ENCODE measurements at places on chromosomes 16 and 17.

- DNase-seq = no peak
Observed at GRCh38 chr16:53849585-53849984, 145.6 kb downstream of the FTO start.

DNA sequence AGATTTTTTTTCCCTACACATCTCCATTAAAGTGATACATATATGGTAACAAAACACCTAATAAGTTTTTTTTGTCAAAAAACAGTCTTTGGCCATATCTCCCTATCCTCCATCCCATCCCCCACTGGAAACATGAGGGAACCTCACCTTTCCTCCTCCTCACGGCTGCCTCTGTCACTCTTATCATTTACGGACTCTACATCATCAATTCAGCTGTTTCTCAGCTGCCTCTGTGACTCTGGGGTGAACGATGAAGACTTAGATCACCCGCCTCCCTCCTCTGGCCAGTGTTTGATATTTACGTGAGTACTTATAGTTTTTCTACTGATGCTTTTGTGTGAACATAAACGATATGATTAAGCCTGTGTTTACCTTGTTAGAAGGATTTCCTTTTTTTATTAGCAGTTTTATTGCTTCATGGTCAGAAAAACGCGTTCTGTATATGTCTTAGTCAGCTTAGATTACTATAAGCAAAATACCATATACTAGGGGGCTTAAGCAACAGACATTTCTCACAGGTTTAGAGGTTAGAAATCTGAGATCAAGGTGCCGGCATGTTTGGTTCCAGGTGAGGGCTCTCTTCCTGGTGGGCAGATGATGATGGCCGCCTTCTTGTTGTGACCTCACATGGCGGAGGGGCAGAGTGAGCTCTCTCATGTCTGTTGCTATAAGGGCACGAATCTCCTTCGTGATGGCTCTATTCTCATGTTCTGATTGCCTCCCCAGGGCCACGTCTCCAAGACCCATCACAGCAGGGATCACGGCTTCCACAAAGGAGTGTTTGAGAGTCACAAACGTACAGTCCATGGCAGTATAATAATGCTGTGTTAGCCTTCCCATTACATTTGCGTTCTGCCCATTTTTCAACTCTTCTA lies 32.1 kb downstream of the DNAH17 start:
- DNase-seq = no peak

DNA sequence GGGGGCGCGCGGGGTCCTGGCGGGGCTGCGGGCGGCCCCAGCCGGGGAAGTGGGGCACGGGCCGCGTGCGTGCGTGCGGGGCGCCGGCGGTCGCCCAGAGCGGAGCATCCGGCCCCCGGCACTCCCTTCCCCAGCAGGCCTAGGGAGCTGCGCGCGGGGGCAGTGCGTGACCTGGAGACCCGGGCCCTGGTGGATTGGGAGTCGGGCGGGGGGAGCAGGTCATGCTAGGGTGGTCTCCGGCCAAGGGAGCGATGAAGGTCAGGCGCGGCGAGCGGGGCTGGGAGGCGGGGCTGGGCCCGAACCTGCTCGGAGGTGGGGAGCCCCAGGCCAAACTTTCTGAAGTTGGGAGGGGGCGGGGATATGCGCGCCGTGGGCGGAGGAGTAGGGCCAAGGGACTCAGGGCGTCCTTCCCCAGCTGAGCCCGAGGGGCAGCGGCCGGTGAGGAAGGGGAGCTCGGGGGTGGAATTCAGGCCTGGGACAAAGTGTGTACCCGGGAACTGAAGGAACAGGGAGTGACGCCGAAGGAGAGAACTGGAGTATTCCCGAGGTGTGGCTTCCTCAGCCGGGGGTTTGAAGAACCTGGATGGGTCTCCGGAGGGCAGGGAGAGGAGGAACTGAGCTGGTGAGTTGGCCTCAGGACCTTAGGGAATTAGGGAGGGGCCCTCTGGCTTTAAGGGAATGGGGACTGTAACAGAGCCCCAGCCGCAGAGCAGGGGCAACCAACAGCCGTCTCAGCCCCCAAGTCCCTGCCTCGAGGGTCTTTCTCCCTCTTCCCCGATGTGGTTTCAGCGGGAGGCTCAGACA lies 589 bp downstream of the XYLT2 start:
- DNase-seq = peak; percentile 62

DNA sequence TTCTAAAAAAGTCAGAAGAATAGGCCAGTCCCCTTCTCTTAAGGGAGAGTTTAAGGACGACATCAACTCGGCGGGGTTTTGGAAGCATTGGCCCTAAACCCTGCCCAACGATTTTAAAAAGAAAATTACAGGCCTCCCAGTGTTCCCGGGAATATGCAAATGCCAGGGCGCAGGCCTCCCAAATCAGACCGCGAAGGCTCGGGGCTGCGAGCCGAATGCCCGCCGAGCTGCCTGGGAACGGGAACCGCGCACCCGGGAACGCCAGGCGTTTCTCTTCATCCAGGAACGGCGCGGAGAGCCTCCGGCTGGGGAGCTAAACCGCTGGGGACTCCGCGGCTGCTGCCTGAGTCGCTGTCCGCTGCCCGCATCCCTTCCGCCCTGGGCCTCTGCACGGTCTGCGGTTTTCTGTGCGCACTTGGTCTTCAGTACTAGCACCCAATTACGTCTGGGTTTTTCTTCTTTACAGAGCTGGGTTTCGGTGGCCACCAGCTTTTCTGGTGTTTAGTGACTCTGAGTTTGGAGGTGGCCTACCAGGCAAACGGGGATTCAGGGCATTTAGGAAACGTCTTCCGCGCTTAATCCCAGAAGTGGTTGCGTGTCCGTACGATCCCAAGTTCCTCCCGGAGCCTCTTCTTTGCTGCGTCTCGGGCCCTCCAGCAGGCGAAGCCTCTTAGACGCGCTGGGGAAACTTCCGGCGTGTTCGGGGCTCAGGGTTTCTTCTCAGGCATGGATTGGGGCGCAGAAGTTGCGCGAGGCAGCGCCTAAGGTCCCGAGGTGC lies 5.7 kb downstream of the IRX5 start:
- no peak for DNase-seq

- DNase-seq = no peak
Observed at GRCh38 chr17:45660474-45660873, 123.6 kb upstream of the CRHR1 start.

GRCh38 chr17:58420827-58421226 lies 3.5 kb upstream of the RNF43 start:
- DNase-seq = no peak

- no peak for DNase-seq
Observed at GRCh38 chr16:85104821-85105391, 7.4 kb downstream of the CIBAR2 start.

- no peak for DNase-seq
Observed at GRCh38 chr17:61849674-61850073, 13.7 kb downstream of the BRIP1 start.

- DNase-seq = no peak
Observed at GRCh38 chr16:84559311-84559932, 55.0 kb upstream of the MEAK7 start.

GRCh38 chr17:15456496-15456895 lies 10.9 kb downstream of the CDRT4 start:
- DNase-seq = no peak

GRCh38 chr16:56282451-56282850 lies 91.2 kb downstream of the GNAO1 start:
- no peak for DNase-seq

DNA sequence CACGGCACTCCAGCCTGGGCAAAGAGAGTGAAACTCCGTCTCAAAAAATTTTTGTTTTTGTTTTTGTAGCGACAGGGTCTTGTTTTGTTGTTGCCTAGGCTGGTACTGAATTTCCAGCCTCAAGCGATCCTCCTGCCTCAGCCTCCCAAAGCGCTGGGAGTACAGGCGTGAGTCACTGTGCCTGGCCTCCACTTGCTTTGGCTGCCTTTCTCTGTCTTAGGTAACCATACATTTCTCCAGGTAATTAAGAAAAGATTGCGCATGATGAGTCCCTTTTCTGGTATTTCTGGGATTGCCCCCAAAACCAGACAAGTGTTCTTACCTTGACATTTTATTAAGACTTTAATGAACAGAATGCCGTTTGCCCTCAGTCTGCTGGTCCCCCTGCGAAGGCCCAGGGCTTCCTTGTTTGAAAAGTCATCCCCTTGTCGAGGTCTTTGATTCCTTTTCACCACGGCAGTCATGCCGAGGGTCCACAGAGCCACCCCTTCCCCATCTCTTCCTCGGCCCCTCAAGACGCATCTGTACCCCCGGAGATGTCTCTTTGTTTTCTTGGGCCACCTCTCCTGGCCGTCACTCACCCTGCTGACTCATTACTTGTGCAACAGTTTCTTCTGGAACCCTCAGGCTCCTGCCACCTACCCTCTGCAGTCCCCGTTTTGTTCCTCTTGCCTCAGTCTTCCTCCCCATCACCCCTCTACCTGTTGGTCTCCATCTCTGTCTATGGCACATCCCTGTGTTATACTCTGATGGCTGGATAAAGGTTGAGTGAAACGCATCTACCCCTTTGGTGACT lies 151.0 kb downstream of the SEC14L1 start:
- DNase-seq = no peak

DNA sequence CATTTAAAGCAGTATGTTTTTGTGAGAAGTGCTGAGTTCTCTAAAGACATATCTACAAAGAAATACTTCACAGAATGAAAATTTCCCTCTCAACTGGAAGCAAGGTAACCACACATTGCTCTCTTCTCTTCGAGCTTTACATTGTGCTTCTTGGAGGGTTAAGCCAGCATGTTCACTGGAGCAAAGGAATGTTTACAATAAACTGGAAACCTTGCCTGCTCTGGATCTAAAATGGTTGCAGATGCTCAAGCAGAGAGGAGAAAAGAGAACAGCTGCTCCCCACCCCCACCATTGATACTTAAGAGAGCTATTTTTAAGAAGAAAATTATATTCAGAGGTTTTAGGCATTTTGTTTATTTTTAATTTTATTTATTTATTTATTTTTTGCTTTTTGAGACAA lies 213.1 kb downstream of the CEP112 start:
- no peak for DNase-seq

DNA sequence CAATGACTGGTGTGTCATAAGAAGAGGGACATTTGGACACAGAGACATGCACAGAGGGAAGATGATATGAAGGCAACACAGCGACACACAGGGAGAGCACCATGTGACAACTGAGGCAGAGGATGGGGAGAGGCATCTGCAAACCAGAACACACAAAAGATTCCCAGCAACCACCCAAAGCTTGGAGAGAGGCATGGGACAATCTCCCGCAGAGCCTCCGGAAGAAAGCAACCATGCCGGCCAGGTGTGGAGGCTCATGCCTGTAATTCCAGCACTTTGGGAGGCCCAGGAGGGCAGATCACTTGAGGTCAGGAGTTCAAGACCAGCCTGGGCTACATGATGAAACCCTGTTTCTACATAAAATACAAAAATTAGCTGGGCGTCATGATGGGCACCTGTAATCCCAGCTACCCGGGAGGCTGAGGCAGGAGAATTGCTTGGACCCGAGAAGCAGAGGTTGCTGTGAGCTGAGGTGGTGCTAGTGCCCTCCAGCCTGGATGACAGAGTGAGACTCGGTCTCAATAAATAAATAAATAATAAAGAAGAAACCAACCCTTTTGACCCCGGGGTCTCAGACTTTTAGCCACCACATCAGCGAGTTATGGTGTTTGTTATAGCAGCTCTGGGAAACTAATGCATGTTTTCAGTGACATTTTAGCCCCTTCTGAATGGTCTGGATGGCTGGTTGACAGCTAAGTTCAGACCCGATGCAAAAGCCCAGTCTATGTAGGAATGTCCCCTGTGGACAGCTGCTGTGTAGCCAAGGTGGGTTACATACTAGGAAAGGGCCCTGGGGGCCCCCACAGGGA lies 13.8 kb upstream of the PLCG2 start:
- DNase-seq = no peak

GRCh38 chr16:65312071-65312470 lies 190.2 kb upstream of the CDH11 start:
- no peak for DNase-seq

GRCh38 chr17:73308017-73308823 lies 3.6 kb downstream of the CDC42EP4 start:
- DNase-seq = no peak

DNA sequence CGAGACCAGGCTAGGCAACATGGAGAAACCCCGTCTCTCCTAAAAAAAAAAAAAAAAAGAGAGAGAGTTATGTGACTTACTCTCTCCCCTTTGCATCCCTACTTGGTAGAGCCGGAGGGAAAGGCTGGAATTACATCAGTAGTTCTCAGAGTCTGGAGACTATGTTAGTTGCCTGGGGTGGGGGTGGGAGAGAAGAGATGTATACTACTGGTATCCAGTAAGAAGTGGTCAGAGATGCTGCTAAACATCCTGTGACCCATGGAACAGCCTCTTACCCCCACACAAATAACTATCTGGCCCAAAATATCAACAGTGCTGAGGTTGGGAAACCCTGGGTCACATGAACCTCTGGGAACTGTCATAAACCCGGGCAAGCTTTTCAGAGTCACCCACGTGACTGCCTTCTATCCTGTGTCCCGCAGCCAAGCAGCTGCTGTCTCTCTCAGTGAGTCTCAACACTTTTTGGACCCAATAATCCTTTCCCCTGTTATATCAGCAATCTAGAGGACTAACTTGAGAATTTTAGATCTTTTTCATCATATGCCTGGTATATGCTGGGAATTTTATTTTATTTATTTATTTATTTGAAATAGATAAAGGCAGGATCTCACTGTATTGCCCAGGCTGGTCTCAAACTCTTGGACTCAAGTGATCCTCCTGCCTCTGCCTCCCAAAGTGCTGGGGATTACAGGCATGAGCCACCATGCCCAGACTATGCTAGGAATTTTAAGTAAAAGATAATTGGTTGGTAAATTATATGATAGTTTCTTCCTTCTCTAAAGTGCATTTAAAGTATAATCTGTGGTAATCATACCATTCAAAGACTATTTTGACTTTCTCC lies 8.7 kb downstream of the EIF1 start:
- no peak for DNase-seq

GRCh38 chr16:77393955-77394354 lies 40.9 kb downstream of the ADAMTS18 start:
- DNase-seq = no peak

- DNase-seq = no peak
Observed at GRCh38 chr16:17177959-17178905, 292.5 kb downstream of the XYLT1 start.

- no peak for DNase-seq
Observed at GRCh38 chr17:9330611-9331271, 244.9 kb downstream of the STX8 start.

DNA sequence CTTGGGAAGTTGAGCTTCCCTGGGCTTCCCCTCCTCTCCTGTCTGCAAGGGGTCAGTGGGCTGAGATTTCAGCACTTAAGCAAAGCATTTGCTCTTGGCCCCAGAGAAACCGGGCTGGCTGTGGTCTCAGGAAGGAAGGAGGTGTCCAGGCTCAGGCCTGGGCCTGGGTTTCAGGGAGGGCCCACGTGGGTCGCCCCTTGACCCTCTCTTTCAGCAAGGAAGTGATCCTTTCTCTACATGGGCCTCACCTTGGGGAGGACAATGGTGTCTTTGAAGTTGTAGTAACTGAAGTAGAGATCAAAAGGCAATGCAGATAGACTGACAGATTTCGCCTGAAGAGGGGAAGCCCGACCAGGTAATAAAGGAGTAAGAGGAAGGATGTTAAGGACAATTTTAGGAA lies 2.7 kb downstream of the NOD2 start:
- no peak for DNase-seq

- DNase-seq = no peak
Observed at GRCh38 chr17:3552916-3553315, 4.7 kb downstream of the TRPV3 start.

Measured in activated naive CD8-positive, alpha-beta T cell treated with anti-CD3 and anti-CD28 coated beads for 36 hours (primary cell).